ENCODE measurements at places on chromosomes 7 and 10.

DNA sequence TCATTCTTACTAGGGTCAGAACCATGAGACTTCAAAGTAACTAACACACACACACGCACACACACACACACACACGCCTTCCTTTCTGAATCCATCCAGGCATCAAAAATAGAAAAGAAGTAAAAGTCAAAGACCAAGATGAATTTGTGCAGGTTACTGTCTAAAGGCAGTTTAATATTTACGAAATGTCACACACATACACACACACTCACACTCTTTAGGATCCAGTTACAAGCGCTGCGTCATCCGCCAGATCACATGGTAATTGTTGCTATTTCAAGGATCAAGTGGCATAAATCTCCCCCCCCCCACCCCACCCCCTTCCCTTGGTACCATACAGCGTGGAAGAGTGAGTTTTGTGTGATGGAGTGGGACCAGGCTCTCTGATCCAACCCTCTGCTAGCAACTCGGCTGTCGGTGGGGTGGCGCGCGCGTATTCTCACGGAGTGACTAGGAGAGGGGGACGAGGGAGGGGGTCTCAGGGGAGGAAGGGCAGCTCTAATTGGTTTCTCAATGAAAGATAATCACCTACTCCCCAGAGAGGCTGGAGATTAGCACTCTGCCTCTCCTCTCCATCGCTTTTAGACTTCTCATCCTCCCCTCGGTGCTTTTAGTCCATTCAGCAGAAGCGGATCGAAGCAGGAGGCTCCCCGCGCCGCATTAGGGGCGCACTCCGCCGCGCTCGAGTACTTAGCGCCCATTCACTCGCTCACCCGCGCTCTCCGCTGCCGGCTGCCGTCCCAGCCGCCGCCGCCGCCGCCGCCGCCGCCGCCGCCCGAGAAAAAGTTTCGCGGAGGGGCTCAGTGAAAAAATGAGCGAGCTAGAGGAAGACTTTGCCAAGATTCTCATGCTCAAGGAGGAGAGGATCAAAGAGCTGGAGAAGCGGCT is 83.5 kb upstream of the PRKG1 start:
- DNase-seq: no peak

DNA sequence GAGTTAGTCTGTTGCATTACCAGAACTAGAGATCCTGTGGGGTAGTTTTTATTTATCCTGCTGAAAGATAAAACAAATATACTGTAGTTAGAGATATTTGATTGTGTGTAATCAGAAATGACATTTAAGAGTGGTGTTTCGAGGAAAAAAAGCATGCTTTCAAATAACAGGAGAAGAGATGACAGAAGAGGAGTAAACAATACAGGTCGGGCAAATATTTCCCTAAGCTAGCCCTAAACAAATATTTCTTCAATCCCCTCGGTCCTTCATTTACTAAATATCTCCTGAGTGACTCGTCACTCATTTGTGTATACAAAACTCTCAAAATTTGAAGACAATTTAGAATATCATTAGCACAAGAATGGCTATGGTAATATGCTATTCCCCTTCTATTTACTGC is 219.7 kb upstream of the FERD3L start:
- DNase-seq: no peak

GRCh38 chr10:120805014-120805812 is 45.9 kb upstream of the WDR11 start:
- DNase-seq: no peak

GRCh38 chr10:131874991-131875451 is 25.8 kb upstream of the PPP2R2D start:
- DNase-seq: no peak

Measured in GM12878 (cell line).